ENCODE measurements at places on chromosomes 5 and 9.

GRCh38 chr5:118220556-118221195 lies 767.7 kb downstream of the DTWD2 start:
- no peak for DNase-seq

GRCh38 chr9:121059513-121059912 lies 9.4 kb upstream of the C5 start:
- no peak for DNase-seq

DNA sequence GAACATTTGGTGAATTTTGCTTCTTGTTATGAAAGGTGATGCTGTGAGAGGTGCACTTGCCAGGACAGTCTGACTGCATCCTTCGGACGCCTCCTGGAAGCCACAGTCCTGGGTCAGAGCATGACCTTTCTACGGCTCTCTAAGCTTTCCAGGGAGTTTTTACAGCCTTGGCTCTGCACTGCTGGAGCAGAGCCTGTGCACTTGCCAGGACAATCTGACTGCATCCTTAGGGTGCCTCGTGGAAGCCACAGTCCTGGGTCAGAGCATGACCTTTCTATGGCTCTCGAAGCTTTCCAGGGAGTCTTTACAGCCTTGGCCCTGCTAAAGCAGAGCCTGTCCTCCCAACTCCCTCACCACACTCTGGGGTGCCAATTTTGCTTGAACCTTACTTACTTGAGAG lies 49.6 kb downstream of the CCDC180 start:
- no peak for DNase-seq

DNA sequence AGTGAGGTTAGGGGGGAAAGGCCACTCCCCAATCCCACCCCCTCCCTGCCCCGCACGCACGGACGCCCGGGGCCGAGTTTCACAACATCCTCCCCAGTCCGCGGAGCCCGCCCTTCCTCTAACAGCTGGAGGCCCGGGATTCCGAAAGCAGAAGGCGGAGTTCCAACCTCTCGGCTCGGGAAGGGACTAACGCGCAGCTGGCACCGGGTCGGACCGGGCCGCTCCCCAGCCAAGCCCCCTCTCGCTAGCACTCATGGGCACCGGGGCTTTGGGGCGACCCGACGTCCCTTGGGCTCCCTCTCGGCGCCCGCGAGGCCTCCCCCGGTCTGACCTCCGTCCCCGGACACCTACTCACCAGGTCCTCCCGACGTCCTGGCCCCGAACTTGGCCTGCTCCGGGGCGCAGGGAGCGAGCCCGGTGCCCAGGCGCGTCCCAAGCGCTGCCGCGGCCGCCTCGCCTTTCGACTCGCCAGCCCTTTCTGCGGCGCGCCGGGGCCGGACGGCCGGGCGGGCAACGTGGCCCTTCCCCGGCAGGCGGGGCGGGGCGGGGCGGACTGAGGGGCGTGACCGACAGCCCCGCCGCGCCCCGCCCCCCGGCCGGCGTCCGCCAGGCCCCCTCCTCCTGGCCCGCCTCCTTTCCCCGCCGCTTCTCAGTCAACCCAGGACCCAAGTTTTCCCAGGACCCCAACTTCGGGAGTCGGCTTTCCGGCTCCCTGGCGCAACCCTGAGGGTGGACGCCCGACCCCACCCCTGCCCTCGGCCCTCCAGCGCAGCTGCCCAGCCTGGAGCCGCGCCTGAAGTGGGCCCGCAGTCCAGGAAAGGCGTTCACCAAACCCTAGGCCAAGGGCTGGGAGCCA lies at the start of gene MGAT1:
Gene MGAT1 (minus strand): TSS at position 482 of the 856 bp plus-strand sequence. CDS start 9,835 bp downstream, outside the sequence.
- DNase-seq, result peak; percentile 90

GRCh38 chr5:137392261-137392660 lies 106.9 kb downstream of the SPOCK1 start:
- DNase-seq, result no peak
